SJSA1 (cell line): ENCODE measurements at places on chromosomes 1 and 21. TPM values are rescaled to one million over a fixed set of nuclear protein-coding genes. Genes with fewer than 3 reads are reported as not detected.
A peak's percentile ranks its signal among the peaks of the same experiment; 100 is the strongest.

- DNase-seq: no peak
These were observed 374.0 kb downstream of the NTNG1 start for GRCh38 chr1:107514841-107515240.

DNA sequence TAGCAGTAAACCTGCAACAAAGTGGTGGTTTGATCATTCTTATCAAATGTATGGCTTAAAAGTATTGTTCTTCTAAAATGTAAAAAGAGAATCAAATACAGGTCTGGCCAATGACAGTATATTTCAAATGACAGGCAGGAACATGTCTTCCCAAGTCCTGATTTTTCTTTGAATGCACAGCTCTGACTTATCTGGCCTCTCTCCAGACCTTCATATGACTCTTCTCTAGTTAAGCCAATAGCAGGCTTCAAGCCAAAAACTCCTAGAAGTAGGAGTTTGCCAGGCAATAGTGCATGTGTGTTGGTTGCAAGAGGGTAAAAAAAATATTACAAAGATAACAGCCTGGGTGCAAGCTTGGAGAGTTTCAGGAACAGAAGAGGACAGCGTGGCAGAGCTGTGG is 345.5 kb downstream of the SMYD3 start:
- no peak for DNase-seq

GRCh38 chr1:71666609-71667008 is 585.8 kb upstream of the ZRANB2 start:
- no peak for DNase-seq

DNA sequence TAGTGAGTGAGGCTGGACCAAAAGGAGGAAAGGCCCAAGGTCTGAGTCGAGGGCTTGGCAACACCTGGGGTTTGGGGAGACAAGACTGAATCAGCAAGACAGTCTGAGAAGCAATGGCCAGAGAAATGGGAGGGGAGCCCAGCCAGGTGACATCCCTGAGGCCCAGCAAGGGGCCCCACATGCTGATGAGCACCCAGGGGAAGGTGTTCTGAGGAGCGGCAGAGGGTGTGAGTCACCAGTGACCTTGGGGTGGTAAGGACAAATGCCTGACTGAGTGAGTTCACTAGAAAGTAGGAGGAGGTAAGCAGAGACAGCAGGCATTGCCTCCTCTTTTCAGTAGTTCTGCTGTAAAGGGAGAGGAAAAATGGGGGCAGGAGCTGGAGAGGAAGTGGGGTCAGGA is 192.4 kb upstream of the GALNT2 start:
- no peak for DNase-seq

- no peak for DNase-seq
These were observed 11.0 kb upstream of the XCL2 start for GRCh38 chr1:168554603-168555483.

- DNase-seq: no peak
These were observed 223.4 kb downstream of the DSCAM start for GRCh38 chr21:40623528-40623927.

DNA sequence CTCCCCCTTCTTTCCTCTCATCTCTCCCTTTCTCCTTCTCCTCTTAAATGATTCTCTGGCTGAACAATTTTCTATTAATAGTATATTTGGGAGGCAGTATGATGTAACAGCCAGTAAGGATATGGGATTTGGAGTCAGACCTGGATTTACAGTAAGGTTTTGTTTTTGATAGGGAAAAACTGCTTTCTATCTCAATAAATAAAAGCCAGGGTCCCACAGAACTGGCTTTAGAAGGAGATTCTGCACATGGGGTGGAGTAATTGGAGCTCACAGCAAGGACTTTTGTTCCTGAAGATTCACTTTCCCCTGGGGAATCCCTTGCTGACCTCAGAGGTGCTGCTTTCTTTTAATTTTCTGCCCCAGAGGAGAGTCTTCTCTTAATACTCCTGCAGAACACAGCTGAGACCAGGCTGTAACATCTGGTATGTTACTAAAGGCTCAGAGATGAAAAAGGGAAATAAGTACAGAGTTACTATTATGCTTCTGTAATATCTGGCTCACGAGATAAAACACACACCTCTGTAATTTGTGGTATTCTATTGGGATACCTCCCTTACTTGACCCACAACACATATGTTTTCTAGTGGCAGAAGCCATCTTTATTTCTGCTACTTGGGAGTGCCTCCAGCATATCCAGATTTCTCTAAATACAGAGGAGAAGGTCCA is 13.4 kb downstream of the EPB41 start:
- DNase-seq: no peak

- no peak for DNase-seq
These were observed 241.2 kb downstream of the RGS7 start for GRCh38 chr1:241115784-241116183.

DNA sequence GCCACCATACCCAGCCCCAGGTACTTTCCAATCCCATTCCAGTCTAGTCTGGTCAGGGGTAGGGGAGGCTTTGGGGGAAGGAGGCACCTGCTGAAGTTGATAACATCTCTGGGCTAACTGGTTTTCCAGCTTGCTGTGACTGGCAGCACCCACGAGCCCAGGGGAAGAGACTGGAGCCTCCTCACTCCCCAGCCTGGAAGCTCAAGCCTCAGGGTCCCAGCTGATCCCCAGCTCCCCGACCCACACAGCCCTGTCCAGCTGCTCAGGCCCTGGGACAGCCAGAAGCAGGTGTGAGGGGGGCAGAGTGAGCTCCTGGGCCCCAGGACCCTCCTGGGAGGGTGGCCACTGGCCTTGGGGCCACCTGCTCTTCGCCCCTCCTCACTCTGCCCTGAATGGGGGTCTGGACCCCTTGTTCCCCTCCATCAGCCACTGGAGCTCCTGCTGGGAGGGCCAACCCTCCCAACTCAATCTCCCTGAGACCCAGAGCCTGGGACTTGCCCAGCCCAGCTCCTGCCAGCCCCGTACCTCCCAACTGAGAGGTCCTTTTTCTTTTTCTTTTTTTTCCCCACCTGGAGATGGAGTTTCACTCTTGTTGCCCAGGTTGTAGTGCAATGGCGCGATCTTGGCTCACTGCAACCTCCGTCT is 23.5 kb upstream of the RNU1-4 start:
- no peak for DNase-seq

DNA sequence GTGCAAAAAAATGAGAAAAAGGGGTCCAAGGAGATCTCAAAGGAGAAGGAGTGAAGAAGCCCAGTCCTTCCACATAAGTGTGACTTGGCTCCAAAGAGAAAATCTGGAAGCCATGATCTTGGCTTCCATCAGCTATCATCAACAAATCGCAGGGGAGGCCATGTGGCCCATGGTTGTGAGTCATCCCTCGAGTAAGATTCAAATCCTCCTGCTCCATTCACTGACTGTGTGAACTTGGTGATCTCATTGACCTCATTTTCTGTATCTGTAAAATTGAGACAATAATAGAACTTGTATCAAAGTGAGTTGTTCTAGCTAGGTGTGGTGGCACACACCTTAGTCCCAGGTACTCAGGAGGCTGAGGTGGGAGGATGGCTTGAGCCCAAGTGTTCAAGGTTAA is 79.1 kb upstream of the OLIG2 start:
- DNase-seq: no peak

Gene CYB5RL
- 2.5 and 4.9 TPM in 2 replicates for total RNA-seq

- DNase-seq: no peak
These were observed 42.0 kb downstream of the RAB3B start for GRCh38 chr1:51948491-51948915.

Gene TMPRSS3
- 0.45 TPM in 1 of 2 replicates, not detected in the other for total RNA-seq

- no peak for DNase-seq
These were observed 104.8 kb upstream of the COG2 start for GRCh38 chr1:230537456-230537855.

Gene SYTL1
- total RNA-seq: 0.22 and 1.1 TPM in 2 replicates

Gene ERICH3
- not detected in 2 replicates for total RNA-seq

DNA sequence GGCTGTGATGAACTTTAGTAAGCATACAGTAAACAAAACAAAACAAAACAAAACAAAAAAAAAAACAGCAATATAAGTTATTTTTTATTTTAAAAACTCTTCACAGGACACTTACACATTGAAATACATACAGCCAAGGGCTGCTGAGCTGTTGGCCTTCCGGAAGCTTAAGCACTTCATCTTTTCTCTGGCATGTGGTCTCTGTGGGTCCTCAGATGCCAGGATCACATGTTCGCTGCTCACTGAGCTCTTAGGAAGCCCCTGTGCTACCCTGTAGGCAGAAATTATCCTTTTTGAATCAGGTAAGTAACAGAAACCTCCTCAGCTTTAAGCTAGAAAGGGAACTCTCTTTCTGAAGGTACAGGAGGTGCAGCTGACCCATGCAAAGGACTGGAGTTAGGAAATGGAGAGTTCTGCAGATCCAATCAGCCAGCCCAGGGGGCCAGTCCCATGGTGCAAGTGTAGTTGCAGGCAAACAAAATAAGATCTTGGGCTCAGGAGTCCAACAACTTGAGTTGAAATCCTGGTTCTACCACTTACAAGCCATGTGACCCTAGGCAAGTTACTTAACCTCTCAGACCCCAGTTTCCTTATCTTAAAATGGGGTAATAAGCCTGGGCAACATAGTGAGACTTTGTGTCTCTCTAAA is 22.4 kb upstream of the MED18 start:
- no peak for DNase-seq

- DNase-seq: no peak
These were observed 52.8 kb downstream of the FHAD1 start for GRCh38 chr1:15299806-15300205.

Gene GON4L
- total RNA-seq: 14.6 and 22.7 TPM in 2 replicates

Gene LRRC71
- total RNA-seq: not detected in 2 replicates

GRCh38 chr1:4046836-4047461 is 146.9 kb upstream of the C1orf174 start:
- DNase-seq: no peak

Gene NBPF1
- total RNA-seq: 21.1 and 56.6 TPM in 2 replicates

DNA sequence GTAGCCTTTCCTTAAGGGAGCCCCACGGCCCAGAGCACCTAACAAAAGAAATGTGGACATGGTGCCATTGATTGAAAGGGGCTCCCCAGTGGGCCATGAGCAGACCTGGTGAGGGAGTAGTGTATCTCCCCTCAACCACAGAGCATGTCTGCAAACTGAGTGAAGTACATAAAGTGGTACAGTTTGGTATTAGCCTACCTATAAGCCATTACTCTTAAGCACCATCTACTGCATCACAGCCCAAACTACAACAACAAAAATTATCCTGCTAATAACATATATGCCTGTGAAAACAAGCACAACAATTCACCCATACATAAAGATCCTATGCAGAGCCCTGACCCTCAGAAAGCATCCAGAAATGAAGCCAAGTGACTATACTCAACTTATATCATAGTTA is 407.8 kb downstream of the PTPRC start:
- no peak for DNase-seq

GRCh38 chr1:31181515-31182343 is 58.0 kb downstream of the NKAIN1 start:
- DNase-seq: peak; percentile 68

Gene HES3
- total RNA-seq: not detected in 2 replicates

Gene SPAG17
- 0.09 TPM in 1 of 2 replicates, not detected in the other for total RNA-seq

- DNase-seq: no peak
These were observed 27.8 kb upstream of the HYI start for GRCh38 chr1:43481491-43481890.

Gene CLDN17
- not detected in 2 replicates for total RNA-seq

GRCh38 chr1:229190057-229190575 is 80.8 kb upstream of the RAB4A start:
- DNase-seq: no peak

Gene KCNT2
- total RNA-seq: 0.05 and 0.25 TPM in 2 replicates

Gene CFAP141
- total RNA-seq: not detected in 2 replicates

Gene ITGB2
- 116 and 120 TPM in 2 replicates for total RNA-seq

Gene KIF17
- 1.9 and 4.0 TPM in 2 replicates for total RNA-seq

Gene PGBD5
- total RNA-seq: 1.3 TPM in 1 of 2 replicates, not detected in the other

GRCh38 chr1:65108025-65108642 is 39.9 kb upstream of the AK4 start:
- DNase-seq: no peak

DNA sequence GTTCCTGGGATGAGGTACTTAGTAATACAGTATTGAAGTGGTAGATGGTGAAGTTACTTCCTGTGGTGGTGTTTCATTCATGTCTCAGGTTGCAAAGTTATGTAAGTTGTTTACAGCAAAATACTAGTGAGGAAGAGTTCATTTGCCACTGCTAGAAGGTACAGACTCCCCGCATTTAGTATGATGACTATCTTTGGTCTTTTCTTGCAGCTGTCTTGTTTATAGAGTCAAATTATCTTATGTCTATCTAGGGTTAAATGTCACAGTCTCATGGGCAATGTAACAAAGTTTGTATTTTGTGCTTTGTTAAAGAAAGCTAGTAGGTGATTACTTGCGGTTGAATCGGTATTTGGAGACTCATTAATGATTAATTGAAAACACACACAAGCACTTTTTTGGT is 50.2 kb downstream of the LRRC8D start:
- no peak for DNase-seq
